ENCODE measurements at places on chromosomes 11 and 22. TPM values are rescaled to one million over a fixed set of nuclear protein-coding genes. Genes with fewer than 3 reads are reported as not detected.

DNA sequence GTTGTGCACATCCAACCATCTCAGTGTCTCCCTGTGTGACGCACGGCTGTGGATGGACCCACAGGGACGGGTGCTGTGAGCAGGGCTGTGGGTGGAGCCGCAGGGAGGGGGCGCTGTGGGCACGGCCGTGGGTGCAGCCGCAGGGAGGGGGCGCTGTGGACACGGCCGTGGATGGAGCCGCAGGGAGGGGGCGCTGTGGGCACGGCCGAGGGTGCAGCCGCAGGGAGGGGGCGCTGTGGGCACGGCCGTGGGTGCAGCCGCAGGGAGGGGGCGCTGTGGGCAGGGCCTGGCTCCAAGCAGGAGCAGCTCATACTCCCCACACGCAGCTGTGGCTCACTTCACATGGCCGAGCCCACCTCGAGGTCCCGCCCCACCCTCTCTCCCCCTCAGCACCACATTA is 6.0 kb upstream of the MAPK11 start:
- peak; percentile 77 for ATAC-seq

- ATAC-seq = no peak
Observed at GRCh38 chr22:39244496-39245129, at the start of gene PDGFB. TSS of gene PDGFB (minus strand) at chr22:39244982. CDS start at chr22:39243963, 1,019 bp downstream.

DNA sequence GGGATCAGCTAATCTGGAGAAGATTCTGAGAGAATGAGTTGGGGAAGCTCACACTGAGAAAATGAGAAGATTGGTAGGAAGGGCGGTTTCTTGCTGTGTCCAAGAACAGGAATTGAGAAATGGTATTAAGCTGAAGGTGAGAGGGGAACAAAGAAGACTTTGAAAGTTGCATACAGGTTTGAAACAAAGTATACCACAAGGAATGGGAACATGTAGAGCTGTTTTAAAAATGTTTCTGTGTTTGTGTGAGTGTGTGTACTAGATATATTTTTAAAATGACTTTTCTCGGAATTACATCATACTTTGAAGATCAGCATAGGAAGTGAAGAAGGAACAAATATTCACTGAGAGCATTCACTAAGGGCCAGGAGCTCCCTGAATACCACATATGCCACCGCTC is 24.4 kb upstream of the IZUMO1R start:
- ATAC-seq = no peak

DNA sequence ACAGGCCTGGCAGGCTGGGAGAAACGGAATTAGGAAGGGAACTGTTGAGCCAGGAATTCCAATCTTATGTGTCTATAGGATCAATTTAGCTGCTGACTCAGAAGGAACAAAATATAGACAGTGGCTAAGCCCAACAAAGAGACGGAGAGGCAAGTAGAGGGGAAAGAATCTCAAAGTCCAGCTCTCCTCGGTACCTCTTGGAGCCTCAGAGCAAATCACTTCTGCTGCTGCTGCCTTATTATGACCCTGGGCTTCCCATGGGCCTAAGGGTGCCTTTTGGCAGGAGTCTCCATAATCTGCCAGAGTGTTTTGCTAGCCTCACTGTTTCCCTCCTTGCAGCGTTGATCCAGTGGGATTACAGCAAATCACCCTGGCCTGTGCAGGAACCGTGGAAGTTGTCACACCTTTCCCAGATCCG is 31.7 kb downstream of the PAX6 start:
- ATAC-seq = no peak

- no peak for ATAC-seq
Observed at GRCh38 chr11:71156301-71156700, 96.1 kb downstream of the SHANK2 start.

DNA sequence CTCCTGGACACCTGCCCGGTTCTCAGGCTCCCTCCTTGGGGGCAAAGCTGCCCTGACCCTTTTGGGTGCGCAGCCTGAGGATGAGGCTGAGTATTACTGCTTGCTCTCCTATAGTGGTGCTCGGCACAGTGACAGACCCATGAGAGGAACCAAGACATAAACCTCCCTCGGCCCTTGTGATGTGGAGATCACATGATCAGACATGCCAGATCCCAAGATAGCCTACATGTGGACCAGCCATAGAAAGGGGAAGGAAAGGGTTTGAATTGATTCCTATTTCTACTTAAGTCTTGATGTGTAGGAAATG is 125.3 kb downstream of the VPREB1 start:
- ATAC-seq = no peak

KLHL35 gene
- 0.50 TPM for total RNA-seq

VPS37C gene
- 9.7 TPM for total RNA-seq

YPEL4 gene
- total RNA-seq = not detected

HTR3A gene
- not detected for total RNA-seq

Data from activated T-helper 17 cell treated with anti-CD3 and anti-CD28 coated beads, Interleukin-2, amount 50 U/mL, for 72 hours (primary cell).